ENCODE measurements at places on chromosomes 2 and 18.

DNA sequence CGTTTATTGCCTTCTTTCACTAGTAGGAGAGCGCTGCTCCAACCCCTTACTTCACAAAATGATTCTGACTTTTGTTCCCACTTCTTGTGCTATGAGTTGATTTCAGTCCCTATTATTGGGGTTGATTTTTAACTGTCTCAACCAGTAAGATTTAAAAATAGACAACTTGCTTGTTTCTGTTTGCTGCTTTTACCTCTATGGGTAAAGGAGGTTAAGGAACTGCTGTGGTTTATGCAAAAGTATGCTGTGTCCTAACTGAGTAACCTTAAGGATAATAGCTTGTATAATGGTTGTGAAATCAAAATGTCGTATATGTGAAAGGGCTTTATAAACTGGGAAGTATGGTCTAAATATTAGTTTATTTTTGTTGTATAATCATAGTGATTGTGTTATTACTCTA is 22.6 kb downstream of the ALMS1 start:
- no peak for DNase-seq

GRCh38 chr2:177906041-177906718 is 166.4 kb downstream of the PDE11A start:
- DNase-seq: peak; percentile 14

DNA sequence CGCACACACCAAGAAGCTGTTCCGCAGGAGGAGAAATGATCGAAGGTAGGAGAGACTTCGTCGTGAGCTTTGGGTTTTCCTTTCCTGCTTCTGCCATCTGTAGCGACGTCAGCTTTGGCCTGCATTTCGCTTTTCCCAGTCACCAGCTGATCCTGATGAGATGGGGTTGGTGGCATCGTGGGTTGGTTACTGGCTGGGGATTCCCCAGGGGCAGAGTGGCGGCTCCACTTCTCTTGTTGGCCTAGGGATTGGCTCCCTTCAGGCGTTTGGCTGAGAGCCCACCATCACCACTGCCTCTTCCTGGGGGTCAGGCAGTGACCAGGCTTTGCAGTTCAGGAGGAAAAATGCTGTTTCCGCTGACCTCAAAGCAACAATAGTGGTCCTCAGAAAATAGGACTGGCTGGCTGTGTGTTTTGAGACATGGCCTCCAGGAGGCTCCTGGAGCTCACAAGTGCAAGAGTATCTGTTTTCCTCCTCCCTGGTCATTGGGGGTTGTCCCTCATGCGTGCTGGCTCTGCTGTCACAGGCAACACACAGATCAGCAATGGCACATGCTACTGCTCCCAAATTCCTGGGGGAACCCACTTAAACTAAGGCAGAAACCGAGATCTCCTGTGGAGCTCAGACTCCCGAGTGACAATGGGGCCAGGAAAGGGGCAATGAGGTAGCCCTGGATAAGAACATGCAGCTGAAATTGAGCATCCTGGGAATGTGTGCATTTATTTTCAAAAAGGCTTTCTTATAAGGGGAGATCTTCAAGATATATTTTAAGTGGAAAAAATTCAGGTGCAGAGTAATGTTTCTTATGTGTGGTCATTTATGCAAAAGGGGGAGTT is 173.0 kb downstream of the CTIF start:
- DNase-seq: peak; percentile 8

GRCh38 chr2:63432373-63432772 is 155.9 kb downstream of the WDPCP start:
- DNase-seq: no peak

GRCh38 chr2:76752506-76752905 is 769.7 kb downstream of the LRRTM4 start:
- no peak for DNase-seq

GRCh38 chr2:119247844-119248271 is 24.2 kb downstream of the STEAP3 start:
- no peak for DNase-seq

DNA sequence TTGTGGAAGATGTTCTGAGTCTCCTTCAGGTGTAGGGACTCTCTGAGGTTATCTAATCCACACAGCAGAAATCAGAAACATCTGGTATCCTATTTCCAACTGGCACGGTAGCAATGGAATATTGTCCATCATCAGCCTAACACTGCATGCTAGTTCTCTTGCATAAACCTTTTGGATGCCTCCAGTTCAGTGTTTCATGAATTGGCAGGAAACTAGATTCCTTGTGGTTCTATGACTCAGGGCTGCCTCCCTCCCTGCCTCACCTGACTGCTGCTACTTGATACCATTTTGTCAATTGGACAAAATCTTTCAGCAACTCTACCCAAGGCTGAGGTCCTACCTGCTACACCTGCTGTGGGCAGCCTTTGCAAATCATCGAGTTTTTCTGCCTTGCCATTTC is 130.9 kb downstream of the TPGS2 start:
- DNase-seq: no peak

- DNase-seq: no peak
These were observed 109.6 kb upstream of the FSIP2 start for GRCh38 chr2:185628985-185629384.

DNA sequence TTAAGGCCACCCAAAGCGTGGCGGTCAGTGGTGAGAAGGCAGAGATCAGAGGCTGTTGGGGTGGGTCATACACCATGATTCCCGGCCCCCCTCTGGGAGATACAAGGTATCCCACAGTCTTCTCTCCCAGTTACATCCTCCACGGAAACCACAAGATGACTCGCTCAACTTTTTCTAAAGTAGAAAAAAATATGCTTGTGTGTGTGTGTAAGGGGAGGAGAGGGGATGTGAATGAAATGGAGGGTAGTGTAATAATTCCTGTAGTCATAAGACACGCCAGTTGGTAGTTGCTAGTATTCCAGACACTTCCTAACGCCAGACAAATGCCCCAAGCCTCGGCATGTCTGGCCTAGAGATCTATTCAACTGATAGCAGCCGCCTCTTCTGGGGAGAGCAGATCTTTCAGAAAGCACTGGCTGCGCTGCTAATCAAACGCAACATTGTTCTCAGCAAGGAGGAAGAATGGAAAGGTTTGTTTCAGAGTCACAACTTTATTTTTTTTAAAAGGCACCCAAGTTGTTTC is 143.5 kb downstream of the TGIF1 start:
- no peak for DNase-seq

DNA sequence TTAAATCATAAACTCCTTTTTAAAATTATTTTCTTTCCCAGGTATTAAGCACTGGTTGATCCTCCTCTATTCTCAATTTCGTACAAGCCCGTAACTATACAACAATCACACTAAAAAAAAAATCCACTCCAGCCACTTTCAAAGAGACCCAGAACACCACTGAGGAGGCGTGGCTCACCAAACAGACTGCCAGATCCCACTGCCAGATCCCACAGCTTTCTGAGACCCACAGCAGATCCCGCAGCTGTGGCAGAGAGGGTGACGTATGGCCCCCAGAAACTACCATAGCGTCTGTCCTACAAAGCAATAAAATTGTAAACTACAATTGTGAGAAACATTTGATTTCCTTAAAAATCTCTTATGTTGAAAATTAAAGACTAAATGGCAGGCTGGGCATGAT is 230.7 kb upstream of the PXDN start:
- DNase-seq: no peak

- no peak for DNase-seq
These were observed 28.1 kb downstream of the CAVIN2 start for GRCh38 chr2:191818725-191819350.

DNA sequence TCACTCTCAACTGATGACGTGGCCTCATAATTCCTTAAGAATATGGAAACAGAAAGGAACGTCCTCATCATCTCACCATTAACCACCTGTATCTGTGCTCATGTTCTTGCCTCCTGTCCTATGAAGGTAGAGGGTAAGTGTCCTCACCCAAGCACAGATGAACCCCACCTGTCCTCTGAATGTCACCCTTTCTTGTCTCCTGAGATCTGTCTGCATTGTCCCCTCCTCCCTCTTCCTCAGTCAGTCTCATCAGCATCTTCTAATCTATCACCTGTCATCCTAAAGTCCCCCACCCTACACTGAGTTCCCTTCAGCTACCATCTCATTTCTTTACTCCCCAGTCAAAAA is 39.4 kb upstream of the LPIN2 start:
- no peak for DNase-seq

DNA sequence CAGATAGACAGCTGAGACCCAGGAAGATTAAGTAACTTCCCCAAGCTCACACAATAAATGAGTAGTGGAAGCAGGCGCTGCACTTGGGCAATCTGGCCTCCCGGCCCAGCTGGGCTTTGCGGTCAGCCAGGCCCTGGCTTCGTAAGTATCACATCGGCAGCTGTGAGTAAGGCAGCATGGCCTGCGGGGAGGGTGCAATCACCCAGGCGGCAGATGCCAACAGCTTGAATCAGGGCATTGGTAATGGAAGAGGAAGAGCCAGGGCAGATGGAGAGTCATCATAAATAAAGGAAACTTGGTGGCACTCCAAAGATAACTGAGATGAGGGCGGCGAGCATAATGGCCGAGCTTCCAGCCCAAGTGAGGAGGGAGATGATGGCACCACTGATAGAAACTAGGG is 217.9 kb upstream of the PID1 start:
- no peak for DNase-seq

GRCh38 chr18:1965016-1965415 is 606.3 kb downstream of the METTL4 start:
- no peak for DNase-seq

DNA sequence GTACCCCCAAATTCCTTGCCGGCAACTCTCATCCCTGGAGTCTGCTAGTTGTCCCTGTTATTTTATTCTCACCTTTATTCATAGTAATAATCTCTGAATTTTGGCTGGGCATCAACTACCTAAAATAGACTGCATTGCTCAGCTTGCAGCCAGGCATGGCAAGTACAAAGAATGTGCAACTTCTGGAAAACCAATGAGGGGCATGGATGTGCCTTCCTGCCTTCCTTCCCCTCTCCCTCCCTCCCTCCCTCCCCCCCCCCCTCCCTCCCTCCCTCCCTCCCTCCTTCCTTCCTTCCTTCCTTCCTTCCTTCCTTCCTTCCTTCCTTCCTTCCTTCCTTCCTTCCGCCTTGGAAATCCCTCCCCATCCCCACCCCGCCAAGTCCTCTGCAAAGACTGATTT is 162.8 kb downstream of the CCDC148 start:
- DNase-seq: no peak

DNA sequence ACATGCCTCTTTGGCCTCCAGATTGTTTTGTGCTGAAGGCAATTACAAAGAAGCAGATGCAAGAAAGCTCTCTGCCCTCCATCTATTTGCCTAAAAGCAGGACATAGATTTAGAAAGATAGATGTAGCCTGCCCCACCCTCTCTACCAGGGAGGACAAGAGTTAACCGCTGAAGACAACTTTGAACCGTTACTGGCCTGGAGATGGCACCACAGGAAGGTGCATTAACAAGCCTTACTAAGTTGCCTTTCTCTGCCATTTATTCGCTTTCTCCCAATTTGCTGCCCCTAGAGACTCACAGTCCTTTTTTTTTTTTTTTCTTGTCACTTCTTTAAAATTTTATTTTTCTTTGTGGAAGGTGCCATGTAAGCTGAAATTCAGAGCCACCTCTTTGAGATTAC is 28.8 kb upstream of the RMDN2 start:
- no peak for DNase-seq

DNA sequence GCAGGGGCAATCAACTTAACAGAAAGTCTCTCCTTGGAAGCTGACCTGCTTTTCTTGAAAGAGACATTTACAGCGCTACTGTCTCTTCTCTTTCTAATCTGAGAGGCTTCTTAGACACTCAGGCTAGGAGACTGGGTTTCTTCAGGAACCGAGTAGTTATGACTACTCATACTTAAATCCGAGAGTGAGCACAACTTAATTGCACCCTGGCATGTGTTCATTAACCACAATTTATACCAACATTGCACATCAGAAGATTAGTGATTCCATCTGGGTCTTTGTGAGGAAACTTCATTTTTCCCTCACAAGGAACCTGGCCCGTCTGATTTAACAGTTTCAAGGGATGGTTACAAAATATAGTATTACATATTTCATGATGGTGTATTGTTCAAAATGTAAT is 176.9 kb downstream of the UBE2E3 start:
- DNase-seq: no peak

DNA sequence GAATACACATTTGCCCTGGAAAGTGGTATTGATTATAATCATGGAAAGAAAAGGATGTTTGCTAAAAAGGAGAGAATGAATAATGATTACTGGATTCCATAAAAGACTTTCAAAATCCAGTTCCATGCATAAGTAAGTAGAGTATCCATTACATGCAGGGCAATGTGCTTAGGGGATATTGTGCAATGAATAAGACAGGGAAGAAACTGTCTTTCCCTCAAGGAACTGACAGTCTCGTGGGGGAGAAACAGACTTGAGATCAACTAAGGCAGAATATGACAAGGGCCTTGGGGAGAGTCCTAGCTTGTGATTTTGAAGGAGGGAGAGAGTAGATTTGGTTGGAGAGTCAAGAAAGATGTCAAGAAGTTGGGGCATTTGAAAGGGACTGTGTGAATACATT is 130.6 kb downstream of the SPP2 start:
- DNase-seq: no peak

DNA sequence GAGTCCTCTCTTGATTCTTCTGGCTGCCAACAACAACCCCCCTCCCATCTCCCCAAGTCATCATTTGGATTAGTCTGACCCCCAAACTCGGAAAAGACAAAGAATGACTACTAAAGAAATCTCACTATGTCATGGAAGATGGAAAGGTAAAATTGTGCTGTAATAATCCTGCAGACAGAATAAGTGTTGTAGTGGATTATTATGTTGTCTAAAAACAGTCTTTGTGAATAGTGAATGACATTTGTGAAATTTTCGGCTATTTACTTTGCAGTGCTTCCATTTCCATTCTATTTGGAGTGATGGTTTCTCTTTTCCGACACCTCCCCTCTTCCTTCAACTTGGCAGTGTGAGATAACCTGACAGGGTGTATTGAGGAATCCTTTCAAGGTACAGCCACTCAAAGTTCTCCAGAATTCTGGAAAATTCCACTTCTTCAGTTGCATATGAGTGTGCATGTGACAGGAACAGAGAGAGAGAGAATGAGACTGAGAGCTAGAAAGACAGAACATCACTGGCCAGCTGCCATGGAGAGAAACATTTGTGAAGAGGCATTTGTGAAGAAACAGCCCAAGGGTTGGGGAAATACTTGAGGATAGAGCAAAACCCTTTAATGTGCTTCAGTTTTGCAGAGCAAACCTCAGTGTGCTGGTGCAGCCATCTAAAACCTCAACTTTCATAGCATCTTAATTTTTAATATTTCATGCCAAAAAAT is 141.9 kb upstream of the DLX2 start:
- no peak for DNase-seq

DNA sequence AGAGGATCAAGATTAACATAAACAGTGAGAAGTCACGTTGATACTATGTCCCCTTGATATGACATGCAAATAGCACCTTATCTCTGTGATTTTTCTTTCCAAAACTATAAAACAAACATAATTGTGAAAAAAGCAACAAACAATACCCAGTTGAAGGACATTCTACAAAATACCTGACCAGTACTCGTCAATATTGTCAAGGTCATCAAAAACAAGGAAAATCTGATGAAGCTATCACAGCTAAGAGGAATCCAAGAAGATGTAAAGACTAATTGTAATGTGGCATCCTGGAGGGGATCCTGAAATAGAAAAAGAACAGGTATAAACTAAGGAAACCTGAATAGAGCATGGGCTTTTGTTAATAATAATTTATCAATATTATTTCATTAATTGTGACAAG is 321.5 kb upstream of the MAP2 start:
- DNase-seq: no peak

- DNase-seq: no peak
These were observed 9.9 kb downstream of the COL3A1 start for GRCh38 chr2:188984065-188984491.

- no peak for DNase-seq
These were observed 52.0 kb downstream of the ANKRD44 start for GRCh38 chr2:197258580-197258979.
